ENCODE measurements at places on chromosomes 12 and 14.

- peak; percentile 58 for DNase-seq
These were observed 21.0 kb upstream of the RIC8B start for GRCh38 chr12:106753526-106753925.

DNA sequence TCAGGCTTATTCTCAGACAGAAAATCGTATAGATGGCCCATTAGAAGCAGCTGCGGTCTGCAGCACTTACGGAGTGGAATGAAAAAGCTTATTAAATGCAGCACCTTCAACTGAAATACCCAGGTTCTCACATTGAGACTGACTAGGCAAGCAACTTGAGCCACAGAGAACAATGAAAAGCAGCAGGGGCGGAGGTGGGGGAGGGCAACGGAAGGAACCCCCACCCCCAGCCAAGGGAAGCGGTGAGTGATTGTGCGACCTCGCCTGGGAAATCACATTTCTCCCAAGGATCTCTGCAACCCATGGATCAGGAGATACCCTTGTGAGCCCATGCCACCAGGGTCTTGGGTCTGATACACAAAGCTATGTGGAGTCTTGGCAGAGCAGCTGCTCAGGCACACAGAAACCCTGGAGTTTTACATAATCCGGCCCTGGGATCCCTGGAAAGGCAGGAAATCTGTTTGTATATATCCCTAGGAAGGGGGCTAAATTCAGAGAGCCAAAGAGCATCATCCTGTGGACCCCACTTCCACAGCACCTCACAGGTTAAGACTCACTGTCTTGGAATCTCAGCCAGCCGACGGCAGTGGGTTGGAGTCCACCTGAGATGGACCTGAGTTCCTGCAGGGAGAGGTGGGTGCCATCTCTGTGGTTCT lies 38.1 kb downstream of the PZP start:
- DNase-seq = no peak

- no peak for DNase-seq
These were observed 238.5 kb downstream of the GPHN start for GRCh38 chr14:66746316-66747006.

GRCh38 chr12:65673732-65674131 lies 150.6 kb upstream of the HMGA2 start:
- DNase-seq = no peak

- no peak for DNase-seq
These were observed 175.9 kb upstream of the C14orf180 start for GRCh38 chr14:104403421-104404220.

DNA sequence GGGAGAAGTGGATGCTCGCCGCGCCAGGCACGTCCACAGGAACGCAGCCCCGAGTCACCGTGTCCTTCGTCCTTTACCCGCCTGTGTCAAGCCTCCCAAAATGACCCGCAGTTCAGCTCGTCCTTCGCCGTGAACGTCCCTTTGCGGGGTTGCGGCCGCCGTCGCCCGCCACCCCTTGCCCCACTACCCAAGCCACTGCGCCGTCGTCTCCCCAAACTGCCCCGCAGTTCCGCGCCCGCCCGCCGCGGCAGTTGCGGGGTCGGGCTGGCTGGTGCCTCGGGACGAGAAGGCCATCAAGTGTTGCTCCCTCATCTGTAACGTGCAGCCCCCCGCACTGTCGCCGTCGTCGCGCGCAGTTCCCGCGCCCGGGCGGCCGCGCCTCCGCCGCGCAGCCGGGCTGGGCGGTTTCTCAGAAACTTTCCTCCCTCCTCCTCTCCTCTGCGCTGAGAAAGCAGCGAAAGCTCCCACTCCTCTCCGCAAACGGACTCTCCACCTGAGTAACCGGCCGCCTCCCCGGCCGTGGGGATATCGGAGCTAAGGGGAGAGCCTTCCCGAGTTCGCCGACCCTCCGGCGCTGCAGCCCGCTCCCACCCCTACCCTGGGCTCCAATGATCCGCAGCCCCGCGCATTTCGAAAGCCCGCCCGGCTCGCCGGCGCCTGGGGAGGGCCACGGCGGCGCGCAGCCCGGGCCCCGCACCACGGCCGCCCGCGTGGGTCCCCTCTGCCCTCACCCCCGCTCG lies 6.7 kb downstream of the CDKN1B start:
- DNase-seq = peak; percentile 47

DNA sequence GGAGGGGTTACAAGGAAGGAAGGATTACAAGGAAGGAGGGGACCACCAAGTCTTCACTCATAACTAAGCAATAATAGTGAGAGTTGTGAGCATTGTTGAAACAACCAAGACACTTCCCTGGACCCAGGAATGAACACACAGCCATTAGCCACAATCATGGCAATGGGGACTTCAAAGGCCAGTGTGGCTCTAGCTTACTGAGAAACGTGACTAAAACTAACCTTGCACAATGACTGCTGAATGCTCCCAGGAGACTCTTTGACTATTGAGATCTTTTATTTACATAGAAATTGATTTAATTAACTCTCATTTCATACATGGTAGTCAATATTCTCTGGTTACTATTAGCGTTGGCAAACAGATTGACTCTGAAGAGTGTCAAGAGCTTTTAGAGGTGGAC lies 263.0 kb upstream of the SOX5 start:
- DNase-seq = no peak

DNA sequence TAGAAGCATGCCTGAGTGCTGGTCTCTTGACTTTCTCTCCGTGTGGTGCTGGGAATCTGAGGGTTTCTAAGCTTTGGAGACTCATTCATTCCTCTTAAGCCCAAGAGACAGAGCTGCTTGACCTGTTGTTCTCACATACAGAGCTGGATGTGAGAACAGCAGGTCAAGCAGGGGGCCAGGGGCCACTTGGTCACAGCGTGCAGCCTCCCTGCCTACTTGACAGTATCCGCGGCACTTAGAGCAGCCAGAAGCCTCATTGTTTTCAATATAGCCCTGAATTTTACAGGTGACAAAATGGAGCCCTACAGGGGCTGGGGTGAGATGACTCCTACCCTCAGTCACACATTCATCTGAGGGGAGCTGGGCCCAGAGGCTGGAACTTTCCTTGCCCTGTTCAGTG lies 88.9 kb downstream of the ESRRB start:
- no peak for DNase-seq

DNA sequence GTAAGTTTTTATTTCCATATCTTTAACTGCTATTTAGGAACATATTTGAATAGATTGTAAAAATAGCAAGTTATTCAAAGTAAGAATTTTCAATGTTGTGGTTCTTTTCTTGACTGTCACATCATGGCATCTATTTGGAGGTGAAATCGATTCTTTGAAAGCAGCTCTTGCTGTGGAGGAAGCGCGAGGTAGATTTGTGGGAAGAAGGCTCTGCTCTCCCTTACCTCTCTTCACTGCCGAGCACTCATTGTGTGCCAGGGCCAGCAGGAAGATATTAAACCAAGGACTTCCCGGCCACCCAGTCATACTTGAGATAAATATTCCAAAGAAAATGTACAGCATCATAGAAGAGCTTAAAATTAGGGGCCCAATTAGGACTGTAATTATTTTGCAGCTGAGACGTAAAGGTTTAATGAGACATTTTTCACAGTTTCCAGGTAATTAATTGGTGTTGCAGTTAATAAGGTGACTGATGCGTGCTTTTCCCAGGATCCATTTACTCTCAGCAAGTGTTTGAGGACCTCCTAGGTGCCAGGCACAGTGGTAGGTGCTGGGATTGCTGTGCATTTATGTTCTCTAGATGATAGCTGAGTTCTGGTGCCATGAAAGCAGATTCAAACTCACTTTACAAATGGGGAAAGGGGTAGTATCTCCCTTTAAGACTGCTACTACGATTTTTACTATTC lies 89.2 kb upstream of the DYNC1H1 start:
- DNase-seq = no peak

GRCh38 chr12:109466821-109467220 lies 10.3 kb downstream of the KCTD10 start:
- DNase-seq = no peak

GRCh38 chr12:106913456-106913855 lies 42.3 kb upstream of the TMEM263 start:
- no peak for DNase-seq

- DNase-seq = no peak
These were observed 8.0 kb downstream of the NAB2 start for GRCh38 chr12:57096748-57097553.

- no peak for DNase-seq
These were observed 271.6 kb upstream of the RTL1 start for GRCh38 chr14:101174980-101175606.

- DNase-seq = no peak
These were observed 141.9 kb upstream of the BMP4 start for GRCh38 chr14:54098536-54098935.

GRCh38 chr12:111056618-111057521 lies 136.5 kb upstream of the MYL2 start:
- DNase-seq = peak; percentile 50

GRCh38 chr12:106994579-106995220 lies 7.8 kb upstream of the MTERF2 start:
- no peak for DNase-seq

DNA sequence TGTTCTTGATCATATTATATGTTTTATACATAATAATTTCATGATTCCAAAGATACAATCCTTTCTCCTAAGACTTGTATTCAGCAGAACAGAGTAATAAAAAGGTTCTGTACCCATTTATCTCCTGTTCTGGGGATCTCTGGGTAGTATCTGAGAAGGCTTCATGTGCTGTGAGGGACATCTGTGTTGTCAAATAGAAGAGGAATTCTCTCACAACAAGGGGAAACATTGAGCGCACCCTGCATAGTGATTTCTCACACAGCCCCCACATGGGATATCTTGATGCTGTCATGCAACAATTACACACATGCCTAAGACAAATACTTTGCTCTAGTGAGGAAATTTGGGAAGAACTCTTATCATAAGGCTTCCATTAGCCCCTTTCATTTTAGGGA lies 101.8 kb upstream of the ATF1 start:
- DNase-seq = no peak

DNA sequence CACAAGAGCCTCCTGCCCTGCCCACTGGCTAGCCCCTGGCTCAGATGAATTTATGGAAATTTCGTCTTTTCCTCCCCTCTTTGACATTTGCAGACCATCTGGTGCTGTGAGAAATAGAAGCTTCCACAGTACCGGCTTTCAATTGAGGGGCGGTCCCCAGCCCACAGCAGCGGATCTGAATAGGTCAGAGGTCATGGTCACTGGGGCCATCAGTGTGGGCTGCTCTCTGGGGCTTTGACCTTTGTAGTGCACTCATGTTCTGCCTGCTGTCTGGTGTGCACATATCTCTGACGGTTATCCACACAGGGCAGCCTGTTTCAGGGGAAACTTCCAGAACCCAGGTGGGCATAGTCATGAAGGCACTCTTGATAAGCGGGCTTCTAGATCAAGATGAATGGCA lies 2.5 kb upstream of the RFLNA start:
- no peak for DNase-seq

DNA sequence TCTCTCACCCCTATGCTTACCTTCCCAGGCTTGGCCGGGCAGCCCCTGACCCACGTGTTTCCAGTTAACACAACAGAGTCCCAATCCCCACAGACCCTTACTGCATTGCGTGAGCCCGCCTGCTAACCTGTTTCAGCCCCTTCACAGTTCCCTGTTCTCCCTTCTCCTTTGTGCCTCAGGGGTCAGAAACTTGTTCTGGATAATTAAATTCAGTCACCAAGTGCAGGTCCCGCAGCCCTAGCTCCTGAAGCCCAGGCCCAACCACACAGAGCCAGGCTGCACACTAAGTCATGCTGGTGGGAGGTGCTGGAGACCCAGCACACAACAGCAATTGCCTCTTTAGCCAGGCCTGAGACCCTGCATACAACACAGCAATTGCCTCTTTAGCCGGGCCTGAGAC lies 9.6 kb downstream of the ISM2 start:
- DNase-seq = no peak

DNA sequence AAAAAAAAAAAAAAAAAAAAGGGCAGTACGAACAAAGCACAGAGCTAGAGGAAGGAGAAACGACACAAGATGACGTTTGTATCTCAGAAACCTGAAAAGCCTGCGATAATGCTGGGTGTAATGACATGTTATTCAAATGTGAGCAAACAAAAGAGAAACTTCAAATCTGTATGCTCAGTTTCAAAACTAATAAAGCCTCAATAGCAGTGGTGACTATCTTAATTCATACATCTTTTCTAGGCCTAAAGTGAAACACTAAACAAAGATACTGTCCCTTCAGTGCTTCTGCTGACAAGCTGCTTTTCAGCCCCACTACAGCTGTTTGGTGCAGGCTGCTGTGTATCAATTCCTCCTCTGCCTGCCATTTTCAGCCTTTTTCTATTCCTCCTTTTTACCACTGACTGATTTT lies 15.8 kb downstream of the ITPR2 start:
- no peak for DNase-seq

DNA sequence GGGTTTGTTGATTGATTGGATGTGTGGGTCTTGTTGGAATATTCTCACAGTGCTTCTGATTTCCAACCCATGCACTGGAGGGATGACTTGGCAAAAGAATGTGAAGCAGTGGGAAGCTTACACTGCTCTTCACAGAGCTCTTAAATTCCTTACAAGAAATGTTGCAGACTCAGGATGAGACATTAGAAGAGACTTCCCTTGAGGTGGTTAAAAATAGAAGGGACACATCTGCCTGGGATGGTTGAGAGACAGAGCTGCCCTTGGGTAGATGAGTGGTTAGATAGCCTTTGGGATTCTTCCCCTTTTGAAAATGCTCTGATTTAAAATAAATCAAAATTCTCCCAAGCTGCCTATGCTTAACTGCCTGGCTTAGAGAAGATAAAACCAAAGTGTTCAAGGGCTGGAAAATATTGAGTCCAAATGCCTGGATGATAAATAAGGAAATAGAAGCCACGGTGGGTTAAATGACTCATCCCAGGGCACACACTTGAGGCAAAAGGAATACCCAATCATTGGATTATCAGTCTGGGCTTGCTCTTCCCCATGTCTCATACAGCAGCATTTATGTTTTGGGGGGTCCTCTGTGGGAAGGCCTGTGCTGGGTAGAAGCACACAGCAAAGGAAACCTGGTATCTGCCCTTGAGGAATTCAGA lies 264.3 kb downstream of the AKAP6 start:
- DNase-seq = no peak

GRCh38 chr12:27523305-27523641 lies 733 bp upstream of the PPFIBP1 start:
- DNase-seq = no peak

GRCh38 chr12:27425306-27425705 lies 21.2 kb upstream of the SMCO2 start:
- no peak for DNase-seq

DNA sequence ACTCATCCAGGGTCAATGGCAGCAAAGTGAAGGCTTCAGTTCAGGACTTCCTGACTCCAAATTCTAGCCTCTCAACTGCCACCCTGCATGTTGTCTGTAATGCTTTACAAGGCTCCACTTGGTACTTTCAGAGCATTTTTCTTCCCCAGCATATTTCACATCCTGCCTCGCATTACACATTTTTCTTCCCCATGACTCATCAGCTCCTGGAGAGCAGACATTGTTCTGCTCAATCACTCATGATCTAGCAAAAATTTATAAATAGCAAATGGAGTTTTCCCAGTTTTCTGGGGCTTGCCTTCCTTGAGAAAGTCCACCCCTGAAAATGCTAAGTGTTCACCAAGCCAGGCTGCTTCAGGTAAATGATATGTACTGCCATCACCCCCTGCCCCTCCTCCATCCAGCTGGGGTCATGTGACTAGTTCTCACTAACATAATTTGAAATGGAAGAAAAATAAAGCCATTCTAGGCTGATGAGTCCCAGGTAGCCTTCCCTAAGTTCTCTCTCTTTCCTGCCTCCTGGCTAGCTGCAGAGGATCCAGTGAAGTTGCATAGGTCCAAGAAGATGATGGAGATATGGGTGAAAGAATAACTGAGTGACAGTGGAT lies 69.4 kb downstream of the ARMH4 start:
- DNase-seq = no peak

GRCh38 chr14:70616646-70617045 lies 16.2 kb upstream of the MED6 start:
- DNase-seq = no peak
